ENCODE measurements at places on chromosomes 16 and 17.

DNA sequence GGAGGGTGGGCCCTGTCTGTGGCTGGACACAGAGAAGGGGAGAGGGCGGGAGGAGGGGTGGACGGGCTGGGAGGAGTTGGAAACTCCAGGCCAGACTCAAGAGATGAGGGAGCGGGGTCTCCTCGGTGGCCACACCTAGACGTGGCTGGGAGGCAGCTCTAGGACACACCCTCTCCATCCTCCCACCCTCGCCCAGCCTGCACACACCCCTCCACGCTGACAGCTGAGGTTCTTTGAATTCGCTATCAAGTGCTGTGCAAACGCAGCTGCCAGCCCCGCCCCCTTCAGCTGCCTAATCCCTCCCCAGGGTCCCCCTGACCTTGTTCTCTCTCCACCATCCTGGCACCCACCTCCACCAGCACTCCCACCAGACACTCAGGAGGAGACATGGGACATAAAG lies 48.7 kb downstream of the DNAH17 start:
- DNase-seq = no peak

GRCh38 chr17:80663781-80664206 lies 119.2 kb downstream of the RPTOR start:
- DNase-seq = no peak

DNA sequence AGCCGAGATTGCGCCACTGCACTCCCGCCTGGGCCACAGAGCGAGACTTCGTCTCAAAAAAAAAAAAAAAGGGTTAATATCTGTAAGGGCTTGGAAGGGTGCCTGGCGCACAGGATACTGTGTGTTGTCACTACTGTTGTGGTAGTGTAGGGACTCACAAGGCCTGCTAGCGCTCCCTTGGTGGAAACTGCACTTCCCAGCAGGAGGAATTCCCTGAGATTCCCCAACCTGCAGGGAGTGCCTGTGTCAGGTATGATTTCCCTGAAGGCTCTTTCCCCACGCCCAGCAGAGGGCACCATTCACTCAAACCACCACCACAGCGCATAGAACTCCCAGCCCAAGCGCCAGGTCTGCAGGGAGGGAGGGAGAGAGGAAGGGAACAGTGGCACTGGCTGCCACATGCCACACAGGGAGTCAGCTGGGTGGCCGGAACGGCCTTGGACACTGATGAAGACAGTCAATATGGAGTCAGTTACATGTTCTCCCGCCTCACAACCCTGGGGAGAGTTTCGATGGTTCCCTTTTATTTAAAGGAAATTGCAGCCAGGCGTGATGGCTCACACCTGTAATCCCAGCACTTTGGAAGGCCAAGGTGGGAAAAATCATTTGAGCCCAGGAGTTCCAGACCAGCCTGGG lies 32.7 kb upstream of the CDH1 start:
- peak; percentile 75 for DNase-seq

GRCh38 chr17:77848257-77848656 lies 110.2 kb upstream of the TNRC6C start:
- no peak for DNase-seq

DNA sequence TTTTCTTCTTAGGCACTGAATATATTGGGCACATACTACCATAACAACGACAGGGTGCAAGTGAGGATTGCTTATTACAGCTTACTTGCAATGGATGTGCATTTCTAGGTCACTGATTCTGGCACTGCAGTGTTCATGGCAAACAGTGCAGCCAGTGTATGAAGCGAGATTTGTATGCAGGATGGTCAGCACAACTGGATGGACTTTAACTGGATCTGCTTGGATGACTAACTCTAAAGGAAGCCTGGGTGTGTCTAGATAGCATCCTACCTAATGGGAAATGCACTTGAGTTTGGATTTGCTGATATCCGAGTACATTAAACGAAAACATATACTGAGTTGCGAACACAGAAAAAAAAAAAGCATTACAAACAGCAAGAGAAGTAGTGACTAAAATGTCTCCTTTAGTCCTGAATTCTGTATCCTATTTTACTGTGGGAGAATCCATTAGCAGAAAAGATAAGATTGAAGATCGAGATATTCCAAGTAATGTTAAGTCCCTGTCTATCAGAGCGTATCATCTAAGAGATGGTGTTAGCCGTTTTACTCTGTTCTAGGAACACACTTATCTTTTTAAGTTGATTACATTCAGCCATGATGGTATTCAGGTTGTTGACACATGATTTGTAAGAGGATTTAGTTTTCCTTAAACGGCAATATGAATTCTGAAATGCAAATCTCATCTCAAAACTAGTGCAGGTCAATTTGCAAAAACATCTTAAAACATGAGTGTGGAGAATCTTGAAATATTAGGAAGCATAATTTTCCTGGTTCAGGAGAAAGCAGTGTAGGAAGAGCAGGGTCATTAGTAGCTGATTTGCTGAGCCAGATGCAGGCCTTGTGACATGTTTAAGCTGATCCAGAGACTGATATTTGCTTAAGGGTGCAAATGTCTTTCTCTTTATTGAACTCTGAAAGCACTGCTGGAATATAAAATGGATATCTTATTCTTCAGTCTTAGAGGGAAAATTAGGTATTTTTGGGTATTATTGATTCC lies 142.6 kb upstream of the CPHXL start:
- DNase-seq = no peak

DNA sequence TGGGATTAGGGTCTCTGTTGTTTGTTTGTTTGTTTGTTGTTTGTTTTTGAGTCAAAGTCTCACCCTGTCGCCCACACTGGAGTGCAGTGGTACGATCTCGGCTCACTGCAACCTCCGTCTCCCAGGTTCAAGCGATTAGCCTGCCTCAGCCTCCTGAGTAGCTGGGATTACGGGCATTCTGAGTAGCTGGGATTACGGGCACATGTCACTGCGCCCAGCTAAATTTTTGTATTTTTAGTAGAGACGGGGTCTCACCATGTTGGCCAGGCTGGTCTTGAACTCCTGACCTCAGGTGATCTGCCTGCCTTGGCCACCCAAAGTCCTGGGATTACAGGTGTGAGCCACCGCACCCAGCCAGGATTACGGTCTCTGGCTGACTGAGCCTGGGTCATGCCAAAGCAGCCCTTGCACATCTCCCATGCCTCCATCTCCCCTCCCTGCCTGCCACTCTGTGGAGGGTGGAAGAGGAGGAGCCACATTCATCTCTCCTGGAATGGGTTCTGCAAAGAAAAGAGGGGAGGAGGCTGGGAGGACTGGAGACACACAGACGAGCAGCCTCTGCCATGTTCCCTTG lies 59.2 kb downstream of the BEAN1 start:
- DNase-seq = no peak

- DNase-seq = no peak
These were observed 11.7 kb downstream of the ATPAF2 start for GRCh38 chr17:18027280-18027679.

DNA sequence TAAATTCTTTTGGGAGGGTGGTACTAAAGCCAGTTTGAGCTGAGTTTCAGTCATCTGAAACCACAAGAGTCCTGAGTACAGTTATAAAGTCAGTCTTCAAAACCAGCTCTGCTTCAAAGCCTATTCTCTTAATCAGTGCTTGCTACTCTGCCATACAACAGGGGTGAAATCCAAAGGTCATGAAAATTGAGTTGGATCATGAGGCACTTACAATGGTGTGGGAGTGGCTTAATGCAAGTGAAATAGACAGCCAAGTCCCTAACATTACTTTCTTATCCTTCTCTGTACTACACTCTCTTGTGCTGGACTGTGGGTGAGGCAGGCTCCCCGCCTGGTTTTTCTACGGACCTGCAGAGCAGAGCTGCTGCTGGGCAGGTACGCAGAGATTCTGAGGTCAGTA lies 12.4 kb downstream of the CBLN1 start:
- DNase-seq = no peak

- DNase-seq = no peak
These were observed 52.2 kb upstream of the STH start for GRCh38 chr17:45946841-45947256.

DNA sequence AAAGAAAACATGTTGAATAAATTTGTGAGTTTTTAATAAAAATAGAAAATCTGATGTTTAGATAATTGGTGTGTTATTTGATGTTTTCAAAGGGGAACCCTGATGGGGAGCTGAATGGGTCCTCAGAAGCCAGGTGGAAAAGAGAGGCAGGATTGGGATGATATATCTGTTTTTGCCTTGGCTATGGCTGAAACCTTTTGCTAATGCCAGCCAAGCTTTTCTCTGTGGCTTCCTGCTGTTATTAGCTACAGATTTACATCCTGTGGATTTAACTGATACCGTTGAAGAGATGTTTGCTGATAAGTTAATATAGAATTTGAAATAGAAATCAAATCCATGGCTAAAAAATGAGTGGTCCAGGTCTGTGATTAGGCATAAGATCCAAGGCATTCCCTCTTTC lies 4.2 kb upstream of the AATF start:
- no peak for DNase-seq

DNA sequence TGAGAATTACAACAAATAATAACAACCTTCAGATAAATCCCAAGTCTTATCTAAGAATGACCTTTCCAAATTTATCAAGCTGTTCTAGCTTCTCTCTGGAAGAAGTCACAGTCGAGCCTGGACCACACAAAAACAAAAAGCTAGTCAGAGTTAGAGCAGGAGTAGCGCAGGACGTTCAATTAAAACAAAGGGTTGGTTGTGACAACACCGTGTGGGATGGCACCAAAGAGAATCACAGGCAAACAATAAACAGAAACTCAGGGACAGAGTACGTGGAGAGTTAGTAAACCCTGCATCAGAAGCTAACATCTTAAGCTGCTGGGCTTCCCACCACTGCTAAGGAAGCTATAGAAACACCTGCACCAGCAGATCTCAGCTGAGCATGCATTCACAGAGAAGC lies 23.8 kb downstream of the ARHGAP17 start:
- DNase-seq = no peak

GRCh38 chr16:15961571-15962090 lies 12.2 kb downstream of the ABCC1 start:
- no peak for DNase-seq

DNA sequence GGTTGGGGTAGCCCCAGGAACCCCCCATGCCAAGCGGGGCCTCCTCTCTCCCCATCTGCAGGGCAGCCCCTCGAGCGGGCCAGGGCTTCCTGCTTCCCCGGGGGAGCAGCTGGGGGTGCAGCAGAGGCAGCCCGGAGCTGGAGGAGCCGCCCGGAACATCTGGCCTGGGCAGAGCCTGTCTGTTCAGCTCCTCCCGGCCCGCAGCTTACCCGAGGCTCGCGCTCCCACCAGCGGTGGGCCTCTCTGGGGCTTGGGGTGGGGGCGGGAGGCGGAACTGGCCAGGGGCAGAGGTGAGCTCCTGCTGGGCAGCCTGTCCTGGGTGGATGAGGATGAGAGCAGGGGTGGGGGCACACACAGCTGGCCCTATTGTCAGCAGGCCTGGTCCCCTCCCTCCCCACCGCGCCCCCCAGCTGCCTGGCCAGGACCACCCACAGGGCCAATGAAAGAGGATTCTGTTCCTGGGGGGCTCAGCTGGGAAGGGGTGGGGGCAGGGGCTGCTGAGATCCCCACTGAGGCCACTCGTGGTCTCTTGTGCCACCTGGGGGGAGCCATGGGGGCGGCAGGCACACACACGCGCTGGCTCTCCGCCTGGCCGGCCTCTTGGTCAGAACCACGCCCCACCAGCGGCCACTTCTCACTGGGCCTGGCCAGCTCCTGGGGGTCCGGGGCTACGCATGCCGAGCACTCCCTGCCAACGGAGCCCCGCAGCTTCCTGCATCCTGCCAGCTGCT lies 34.7 kb downstream of the BAHCC1 start:
- DNase-seq = peak; percentile 47

GRCh38 chr16:4537376-4538343 lies 913 bp downstream of the CDIP1 start:
- no peak for DNase-seq

- DNase-seq = no peak
These were observed 70.8 kb downstream of the HELZ start for GRCh38 chr17:67174190-67174589.

DNA sequence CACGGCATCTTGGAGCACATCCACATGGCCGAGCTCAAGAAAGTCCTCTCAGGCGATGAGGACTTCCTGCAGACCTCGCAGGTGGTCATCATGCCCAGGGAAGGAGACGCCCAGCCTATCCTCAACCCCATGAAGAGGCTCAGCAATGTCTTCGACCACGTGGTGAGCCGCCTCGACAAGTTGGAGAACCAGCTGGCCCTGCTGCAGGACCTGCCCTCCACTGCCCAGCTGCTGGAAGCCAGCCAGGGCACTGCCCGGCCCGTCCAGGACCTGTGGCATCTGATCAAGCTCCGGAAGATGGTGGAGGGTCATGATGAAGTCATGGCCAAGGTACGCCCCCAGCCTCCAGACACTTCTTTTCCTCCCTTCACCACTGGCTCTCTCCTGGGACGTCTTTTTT lies 440 bp downstream of the C16orf96 start:
- no peak for DNase-seq

GRCh38 chr17:27596096-27596495 lies 34.9 kb upstream of the LGALS9 start:
- DNase-seq = no peak

DNA sequence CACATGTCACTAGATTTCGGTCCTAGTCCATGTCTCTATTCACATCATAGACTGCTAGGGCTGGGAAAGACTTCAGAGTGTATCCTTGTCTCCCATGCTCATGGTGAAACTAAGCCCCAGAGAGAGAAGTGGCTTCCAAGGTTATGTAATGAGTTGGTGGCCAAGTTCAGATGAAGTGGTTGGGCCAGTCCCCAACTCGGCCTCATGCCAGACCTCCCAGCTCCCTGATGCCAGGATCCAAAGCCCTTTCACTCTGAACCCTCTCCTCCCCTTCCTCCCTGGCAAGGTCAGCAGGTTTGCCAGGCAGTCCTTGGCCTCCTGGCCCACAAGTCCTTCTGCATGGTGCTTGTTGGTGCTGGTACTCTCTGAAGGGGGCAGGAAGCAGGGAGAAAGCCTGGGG lies 189.7 kb downstream of the AXIN2 start:
- no peak for DNase-seq

- DNase-seq = no peak
These were observed 143.7 kb downstream of the PRKCB start for GRCh38 chr16:23979441-23979840.

All from HL-60 (cell line).